ENCODE measurements at places on chromosomes 5 and 9.
A peak's percentile ranks its signal among the peaks of the same experiment; 100 is the strongest.

DNA sequence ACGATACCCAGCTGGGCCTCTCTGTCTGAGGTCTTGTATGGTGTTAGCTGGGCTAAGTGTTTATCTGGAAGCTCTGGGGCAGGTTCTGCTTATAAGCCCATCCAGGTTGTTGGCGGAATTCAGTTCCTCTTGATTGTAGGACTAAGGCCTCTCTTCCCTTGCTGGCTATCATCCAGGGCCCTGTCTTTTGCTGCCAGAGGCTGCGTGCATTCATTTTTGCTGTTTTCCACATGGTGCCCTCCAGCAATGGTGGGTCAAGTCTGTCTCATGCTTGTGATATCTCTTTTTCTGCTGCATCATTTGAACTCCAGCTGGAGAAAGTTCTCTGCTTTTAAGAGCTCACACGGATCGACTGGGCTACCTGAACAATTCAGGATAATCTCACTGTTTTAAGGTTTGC lies 105.7 kb upstream of the ZNF618 start:
- no peak for DNase-seq

DNA sequence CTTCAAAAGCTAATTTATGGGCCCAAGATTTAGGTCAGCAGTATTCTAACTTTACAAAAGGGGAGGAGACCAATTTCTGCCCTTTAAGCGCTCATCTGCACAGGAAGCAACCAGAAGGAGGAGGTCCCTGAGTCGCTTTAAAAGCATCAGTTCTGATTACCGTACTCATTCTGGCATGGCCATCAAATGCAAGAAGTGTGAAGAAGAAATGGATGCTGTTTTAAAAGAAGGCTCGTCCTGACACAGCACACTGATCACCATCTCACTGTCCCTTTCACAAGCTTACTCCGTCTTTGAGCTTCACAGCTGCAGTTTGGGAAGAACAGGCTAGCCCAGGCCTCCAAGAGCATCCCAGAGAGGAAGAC lies 17.5 kb downstream of the ZNF608 start:
- DNase-seq, result no peak

DNA sequence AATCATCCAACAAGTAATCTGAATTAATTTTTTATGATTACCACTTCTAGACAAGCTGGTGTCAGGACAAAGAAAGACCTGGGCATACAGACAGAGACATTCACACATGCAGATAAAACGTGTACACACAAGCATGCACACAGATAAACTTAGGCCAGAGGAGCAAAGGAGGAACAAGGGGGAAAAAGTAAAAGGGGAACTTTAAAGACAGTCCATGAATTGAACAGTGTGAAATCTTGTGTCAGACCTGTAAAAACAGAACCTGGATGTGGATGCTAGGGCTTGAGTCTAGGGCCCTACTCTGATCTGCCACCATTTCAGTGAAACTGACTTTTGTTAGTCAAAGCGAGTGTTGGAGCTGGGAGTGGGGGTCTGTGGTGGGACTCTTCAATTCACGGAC lies 11.2 kb upstream of the ZSWIM6 start:
- no peak for DNase-seq

GRCh38 chr5:76337953-76338451 lies 65.1 kb upstream of the IQGAP2 start:
- peak; percentile 9 for DNase-seq

DNA sequence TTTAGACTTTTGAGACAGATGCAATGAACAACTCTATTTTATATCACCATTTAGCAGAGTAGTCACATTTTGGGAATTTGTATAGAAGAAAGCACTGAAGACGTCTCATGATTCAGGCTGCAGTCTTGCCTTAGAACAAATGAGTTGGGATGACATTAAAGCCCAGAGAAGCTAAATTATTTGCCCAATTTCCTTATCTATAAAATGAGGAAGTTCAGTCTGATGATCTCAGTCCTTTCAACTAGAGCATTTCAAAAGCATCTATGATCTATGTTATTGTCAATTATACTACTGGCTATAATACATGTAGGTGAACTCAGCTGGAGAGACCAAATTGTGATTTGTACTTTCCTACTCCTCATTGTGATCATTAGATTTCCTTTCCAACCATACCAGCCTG lies 154.1 kb downstream of the OSTF1 start:
- no peak for DNase-seq

- no peak for DNase-seq
These were observed 47.1 kb downstream of the MAPKAP1 start for GRCh38 chr9:125659954-125660353.

- no peak for DNase-seq
These were observed 364.6 kb upstream of the TRPC7 start for GRCh38 chr5:136729901-136730355.

DNA sequence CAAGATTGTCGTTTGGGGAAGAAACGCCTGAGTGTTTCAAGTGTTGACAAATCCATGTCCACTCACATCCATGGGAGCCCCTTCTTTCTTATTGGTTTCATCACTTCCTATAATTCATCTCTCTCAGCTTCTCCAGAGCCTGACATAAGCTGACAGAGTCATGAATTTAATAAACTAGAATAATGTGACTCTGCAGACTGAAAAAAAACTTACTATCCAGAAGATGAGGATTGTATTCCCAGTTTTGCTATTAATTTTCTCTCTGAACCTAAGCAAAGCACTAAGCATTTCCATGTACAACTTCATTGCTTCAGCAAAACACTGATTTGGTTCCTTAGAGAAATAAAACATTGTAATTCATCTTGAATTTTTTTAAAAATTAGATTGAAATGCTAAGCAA lies 691.8 kb downstream of the MTRR start:
- DNase-seq, result no peak

DNA sequence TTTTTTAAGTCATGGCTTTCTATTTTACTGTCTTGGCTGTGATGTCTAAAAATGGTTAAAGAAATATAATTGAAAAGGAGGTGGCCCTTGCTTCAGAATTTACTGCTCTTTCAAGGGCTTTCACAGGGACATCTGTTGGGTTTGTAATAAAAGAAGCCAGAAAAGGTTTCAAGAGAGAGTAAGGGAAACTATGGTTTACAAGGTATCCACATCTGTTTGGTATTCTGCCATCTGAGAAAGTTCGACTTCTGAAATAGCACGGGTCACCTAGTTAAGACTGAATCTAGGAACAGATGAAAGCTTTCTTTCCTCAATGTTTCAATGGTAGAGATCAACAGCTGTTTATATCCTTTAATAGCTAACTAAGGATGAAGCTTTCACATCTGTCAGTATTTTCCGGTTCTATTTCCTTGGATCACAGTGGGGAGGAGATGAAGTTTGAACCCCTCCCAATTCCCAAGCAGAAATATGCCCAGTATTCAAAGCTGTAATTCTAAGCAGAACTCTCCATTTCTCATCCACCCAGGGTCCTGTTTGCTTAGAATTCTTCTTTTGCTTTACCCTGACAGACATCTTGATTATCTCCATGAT lies 72.8 kb upstream of the IFNK start:
- DNase-seq, result no peak

DNA sequence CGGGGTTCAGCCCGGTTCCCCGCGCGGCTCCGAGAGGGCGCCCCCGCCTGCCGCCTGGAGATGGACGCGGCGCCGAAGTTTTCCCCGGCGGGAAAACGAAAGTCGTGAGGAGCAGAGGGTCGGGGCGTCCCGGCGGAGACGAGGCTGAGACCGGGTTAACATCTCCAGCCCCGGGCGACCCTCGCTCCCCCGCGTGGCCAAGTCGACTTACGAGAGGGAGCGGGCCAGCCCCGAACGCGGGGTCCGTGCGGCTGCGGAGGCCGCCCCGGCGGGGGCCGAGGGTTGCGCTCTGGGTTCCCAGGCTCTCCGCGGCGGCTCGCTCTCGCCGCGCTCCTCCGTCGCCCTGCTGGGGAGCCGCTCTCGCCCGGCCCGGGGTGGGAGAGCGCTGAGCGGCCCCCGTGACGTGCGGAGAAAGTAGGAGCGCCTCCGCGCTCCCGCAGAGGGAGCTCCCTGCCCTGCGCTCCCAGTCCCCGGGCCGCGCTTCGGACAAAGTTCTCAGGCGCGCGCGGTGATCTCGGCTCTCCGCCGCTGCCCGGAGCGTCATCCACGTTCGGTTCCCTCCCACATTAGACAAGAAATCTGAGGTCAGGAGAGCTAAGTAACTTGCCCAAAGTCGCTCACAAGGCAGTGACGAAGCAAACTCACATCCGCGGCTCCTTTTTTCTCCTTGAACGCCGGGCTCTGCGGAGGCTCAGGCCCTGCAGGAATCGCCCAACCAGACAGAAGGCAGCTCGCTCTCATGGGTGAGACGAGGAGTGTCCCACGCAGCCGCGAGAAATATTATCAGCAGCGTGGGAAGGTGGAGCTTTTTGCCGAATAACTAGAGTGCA lies 1.2 kb upstream of the GCNT4 start:
- DNase-seq, result peak; percentile 53

- DNase-seq, result no peak
These were observed 273.2 kb upstream of the TARS1 start for GRCh38 chr5:33167541-33167940.

GRCh38 chr9:105346273-105346672 lies 101.6 kb upstream of the FSD1L start:
- DNase-seq, result no peak

- peak; percentile 55 for DNase-seq
These were observed 45.4 kb upstream of the ZFR start for GRCh38 chr5:32489791-32490562.

DNA sequence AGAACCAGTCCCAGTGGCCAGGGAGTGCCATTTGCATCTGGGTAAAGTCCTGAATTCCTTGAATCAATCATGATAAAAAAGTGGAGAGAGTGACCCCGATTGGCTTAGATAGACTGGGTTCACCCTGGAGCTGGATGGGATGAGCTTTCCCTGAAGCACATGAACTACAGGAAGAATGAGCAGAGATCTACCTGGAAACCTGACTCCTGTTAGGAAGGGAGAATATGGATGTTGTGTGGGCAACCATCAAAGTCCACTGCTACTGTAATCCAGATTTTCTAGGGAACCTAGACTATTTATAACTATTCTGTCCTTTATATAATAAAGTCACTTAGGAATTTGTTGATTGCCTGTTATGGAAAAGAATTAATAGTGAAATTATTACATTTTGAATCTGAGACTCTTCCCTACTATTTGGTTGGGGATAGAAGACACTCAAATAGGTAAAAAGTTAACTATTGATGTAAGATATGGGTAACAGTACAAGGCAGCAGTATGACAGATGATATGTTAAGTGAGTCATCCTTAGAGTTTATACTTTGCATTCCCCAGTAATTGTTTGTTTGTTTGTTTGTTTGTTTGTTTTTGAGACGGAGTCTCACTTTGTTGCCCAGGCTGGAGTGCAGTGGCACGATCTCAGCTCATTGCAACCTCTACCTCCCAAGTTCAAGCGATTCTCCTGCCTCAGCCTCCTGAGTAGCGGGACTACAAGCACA lies 17.9 kb downstream of the CYSTM1 start:
- DNase-seq, result no peak

DNA sequence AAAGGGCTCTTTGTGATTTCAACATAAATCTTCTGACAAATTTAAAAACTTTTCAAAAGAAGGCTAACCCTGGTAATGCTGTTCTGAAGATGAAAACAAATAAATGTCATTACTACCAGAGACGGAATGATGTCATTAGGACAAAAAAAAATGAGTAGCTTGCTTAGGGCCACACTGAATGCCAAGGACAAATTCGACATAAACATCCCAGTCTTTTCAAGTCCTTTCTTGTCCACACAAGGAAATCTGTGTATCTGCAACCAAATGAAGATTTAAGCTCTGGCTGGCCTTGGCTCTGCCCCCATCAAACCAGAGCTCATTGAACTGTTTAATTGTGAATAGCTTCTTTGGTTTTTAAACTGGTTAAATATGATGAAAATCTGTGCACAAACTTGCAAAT lies 592.7 kb downstream of the TLE1 start:
- no peak for DNase-seq

DNA sequence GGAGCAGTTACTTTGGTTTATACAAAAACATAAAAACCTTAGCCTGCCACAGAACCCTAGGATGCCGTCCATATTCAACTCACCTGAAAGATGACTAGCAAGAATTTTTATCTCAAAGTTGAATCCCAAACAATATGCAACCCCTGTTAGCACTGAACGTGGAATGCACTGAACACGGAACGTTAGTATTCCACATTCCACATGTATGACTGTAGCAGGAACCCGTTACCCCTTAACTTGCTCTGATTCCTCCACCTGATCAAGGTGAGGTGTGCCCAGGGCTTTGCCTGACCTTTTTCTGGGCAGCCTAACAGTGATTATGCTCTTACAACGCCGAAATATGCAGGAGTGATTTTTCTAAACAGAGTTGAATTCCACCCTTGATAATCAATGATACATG lies 43.7 kb downstream of the AK8 start:
- no peak for DNase-seq

GRCh38 chr9:6634444-6634843 lies 11.1 kb downstream of the GLDC start:
- no peak for DNase-seq

DNA sequence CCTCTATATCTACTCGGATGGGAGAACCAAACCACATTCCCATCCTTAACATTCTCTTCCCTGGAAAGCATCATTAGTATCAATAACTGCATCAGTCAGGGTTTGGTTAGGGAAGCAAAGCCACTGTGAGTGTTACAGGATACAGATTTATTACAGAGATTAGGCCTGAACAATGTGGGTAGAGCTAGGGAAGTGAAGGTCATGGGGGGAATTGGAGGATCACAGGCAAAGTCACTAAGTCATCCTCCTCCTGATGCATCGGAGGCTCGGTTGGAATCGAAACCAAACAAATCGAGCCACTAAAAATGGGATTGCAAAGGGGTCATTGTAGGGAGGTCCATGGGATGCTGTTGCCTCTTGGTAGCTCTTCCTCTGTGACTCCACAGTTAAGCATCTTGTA lies 61.8 kb upstream of the ZBTB43 start:
- DNase-seq, result no peak

- no peak for DNase-seq
These were observed 151.5 kb downstream of the RGS3 start for GRCh38 chr9:113614843-113615648.

DNA sequence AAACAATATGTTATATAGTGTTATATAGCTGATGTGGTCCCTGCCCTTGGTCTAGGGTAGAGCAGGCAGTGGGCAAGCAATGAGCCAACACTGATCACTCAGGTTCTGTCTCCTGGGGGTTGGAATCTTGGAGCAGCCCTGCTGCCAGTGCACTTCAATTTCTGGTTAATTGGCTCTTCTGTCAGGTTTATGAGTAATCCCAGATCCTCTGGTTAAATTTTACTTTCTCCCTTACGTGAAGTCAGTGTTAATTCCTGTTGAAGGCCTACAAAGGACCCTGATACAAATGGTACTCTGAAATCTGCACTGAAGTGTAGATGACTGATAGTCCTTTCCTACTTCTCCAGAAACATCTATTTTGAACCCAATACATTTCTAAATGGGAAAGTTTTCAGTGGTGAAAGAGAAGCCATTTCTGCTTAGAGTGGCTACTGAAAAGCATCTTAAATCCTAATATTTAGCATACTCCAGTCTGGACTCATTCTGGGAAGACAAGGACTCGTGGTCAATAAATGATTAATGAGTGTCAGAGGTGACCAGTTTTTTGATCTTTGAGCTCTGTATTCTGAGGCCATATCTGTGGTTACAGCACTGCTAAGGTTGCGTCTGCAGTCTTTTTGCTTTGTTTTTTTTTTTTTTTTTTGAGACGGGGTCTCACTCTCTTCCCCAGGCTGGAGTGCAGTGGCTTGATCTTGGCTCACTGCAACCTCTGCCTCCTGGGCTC lies 442.4 kb downstream of the KIF4B start:
- no peak for DNase-seq
